ENCODE measurements at places on chromosomes 5 and 9.

DNA sequence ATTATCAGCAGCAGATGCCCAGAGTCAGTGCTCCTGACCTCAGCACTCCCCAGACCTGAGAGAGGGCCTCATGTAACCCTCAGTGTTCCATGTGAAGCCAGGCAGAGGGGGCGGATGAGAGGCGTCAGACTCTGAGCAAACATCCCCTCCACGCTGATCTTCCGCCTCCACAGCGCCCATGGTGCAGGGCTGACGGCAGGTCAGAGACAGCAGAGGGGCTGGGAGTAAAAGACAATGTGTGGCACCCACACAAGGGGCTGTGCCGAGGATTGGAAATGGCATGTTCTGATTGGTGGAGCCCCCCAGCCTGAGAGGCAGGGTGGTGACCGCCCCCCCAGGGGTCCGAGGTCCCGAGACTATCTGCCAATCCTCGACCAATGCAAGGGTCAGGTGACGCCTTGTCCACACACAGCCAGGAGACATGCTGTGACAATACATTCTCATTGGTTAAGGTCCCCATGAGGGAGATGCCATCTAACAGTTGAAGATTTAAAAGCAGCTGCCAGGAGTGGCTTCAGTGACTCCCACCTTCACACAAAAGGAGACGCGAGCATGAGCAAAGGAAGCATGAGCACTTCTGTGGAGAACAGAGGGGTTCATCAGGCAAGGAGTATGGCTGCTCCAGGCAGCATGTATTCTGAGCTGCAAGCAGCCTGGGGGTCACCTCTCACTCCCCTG, 19.3 kb upstream of the SLC25A51 start:
- DNase-seq, result no peak

- DNase-seq, result no peak
Observed at GRCh38 chr9:134123764-134124128, 12.1 kb upstream of the WDR5 start.

- no peak for DNase-seq
Observed at GRCh38 chr5:123814801-123815470, 303.0 kb downstream of the CSNK1G3 start.

GRCh38 chr5:493119-493701, 31.0 kb downstream of the SLC9A3 start:
- DNase-seq, result no peak

GRCh38 chr9:91900055-91900796, 49.8 kb downstream of the ROR2 start:
- DNase-seq, result no peak

- no peak for DNase-seq
Observed at GRCh38 chr5:30267026-30267425, 926.5 kb upstream of the CDH6 start.

DNA sequence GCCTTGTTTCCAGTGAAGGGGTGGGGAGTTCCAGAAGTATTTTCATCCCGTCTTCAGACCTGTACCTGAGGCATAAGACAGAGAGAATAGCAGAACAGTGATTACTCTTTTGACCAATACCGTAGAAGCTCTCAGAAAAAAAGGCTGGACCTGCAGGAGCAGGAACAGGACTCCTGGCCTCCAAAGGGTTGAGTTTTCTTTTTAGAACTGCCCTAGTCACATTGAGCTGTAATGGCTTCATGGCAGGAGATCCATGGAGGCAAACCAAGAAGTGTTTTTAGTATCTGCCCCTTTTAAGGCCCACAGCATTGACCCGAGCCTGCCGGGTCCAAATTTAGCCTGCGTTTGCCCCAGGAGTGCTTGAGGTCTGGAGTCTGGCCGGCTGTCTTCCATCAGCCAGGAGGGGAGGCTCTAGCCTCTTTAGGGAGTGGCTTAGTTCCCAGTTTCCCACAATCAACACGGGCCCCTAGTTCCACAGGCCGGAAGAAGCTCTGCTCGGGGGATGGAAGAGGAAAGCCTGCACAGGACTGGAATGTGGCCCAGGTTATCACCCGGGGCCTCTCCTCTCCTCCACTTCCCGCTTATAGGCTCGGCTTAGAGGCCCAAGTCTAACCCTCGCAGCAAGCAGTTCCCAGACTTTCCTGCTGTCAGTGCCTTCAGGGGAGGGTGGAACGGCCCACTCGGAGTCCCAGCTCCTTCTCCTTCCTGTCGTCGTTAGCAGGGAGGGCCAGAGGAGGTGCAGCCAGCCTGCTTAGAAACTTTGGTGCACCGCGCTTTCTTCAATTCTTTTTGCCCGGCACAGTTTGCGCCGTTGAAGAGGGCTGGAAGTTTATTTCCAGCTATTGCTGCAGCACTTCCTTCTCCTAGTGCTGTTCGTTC, 80.7 kb downstream of the C9orf152 start:
- DNase-seq, result no peak

- DNase-seq, result peak; percentile 56
Observed at GRCh38 chr9:129676975-129677374, 11.5 kb downstream of the PRRX2 start.

DNA sequence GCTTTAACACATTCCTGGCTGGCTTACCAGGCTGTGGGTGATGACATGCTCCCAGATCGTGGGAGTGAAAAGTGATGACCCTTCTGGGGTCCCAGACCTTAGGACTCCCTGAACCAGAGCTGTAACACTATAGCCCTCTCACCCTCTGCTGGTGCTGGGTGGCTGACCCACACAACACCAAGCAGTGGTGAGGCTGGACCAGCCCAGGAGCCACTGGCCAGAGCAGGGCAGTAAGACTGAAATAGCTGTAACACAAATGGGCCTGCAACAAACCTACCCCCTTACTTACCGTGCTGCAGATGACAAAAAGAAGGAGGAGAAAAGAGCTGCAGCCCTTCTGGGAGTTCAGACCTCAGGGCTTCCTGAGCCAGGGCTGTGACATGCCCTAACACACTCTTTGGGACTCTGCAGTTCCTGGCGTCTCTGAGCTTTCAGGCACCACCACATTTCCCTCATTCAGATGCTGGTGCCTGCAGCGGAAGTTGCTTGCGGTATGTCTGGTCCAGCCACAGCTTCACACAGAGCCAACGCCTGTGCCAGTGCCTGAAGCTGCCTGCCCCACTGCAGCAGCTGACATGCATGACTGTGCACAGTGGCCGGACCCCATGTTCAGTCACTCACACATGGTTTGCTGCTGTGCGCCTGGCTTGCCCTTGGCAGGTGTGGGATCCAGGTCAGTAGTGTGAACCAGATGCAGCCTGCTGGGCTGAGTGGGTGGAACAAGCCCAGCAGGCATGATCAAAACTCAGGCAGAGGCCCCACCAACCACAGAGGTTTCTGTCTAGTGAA, 1247.4 kb downstream of the EFNA5 start:
- DNase-seq, result no peak

DNA sequence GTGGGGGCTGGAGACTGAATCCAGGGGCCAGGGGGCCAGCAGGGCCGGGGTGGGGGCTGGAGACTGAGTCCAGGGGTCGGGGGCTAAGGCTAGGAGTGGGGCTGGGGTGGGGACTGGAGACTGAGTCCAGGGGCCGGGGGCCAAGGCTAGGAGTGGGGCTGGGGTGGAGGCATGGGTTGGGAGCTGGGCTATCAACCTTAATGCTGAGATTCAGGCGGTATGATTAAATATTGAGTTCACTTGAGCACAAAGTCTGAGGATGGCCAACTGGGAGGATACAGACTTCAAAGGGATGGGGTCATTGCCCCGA, 17.0 kb upstream of the LRRC14B start:
- DNase-seq, result no peak

GRCh38 chr9:114372921-114373448, 14.8 kb downstream of the AKNA start:
- no peak for DNase-seq

DNA sequence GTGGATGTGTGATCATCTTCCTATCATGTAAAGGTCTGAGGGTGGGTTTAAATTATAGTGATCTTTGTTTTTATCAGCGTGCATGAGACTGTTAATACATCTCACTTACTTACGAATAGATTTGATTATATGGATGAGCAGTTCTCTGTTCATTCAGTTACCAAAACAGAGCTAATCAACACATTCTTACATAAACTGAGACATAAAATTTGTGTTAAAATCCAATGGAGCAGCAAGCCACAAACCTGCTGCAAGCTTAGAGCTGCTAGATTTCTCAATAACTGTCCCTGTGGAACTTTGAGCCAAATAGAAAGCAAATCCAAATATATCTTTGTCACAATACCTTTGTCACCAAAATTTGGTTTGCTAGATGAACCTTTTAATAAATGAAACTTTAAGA, 50.1 kb downstream of the NUDT12 start:
- DNase-seq, result no peak

DNA sequence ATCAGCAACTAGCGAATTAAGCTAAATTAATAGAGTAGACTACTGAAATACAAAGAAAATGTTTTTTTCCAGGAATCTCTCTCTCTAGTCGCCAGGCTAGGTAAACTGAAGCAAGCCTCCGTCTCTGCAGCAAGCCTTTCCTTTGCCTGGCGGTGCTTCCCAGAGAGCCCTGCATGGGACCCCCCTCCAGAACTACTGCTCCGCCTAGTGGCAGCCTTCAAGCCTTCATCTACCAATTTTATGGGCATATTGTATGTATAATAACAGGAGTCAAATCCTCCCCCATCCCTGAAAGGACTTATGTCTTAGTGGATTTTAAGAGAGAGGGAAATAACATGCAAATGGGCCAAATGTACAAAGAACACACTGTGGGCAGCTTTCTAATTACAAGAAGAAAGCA, 241.9 kb downstream of the SAXO1 start:
- no peak for DNase-seq

DNA sequence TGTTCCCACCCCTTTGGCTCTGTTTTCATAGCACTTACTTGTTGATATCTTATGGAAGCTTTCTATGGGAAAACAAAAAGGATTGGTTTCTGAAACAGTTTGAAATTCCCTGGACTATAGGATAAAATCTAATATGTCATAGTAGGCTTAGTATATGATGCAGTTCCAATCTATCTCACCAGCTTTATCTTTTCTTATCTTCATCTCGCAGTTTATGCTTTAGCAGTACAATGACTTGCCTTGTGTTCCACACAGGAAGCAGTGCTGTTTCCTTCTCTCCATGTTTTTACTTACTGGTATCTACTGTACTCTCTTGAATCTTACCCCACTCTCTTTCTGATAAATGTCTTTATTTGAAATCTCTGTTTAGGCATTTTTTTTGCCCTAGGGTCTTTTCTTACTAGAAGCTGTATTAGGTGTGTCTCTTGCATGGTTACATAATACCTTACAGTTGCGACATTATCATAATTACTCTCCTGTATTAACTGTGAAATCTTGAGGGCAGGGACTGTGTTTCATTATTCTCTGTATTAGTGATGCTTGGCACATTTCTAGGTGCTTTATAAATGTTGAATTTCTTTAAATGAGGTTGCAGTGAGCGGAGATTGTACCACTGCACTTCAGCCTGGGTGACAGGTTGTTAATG, 76.3 kb downstream of the FOCAD start:
- DNase-seq, result no peak

DNA sequence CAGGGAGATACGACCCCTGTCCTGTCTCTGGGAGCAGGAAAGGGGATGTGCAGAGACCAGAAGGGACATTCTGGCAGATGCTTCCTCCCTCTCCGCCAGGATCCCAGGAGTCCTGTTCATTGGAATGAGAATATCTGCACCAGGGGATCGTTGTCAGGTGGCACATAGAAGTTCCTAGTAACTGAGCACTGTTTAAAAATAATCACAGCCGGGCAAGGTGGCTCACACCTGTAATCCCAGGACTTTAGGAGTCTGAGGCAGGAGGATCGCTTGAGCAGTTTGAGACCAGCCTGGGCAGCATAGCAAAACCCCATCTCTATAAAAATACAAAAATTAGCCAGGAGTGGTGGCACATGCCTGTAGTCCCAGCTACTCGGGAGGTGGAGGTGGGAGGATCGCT, 12.3 kb downstream of the SARDH start:
- no peak for DNase-seq

DNA sequence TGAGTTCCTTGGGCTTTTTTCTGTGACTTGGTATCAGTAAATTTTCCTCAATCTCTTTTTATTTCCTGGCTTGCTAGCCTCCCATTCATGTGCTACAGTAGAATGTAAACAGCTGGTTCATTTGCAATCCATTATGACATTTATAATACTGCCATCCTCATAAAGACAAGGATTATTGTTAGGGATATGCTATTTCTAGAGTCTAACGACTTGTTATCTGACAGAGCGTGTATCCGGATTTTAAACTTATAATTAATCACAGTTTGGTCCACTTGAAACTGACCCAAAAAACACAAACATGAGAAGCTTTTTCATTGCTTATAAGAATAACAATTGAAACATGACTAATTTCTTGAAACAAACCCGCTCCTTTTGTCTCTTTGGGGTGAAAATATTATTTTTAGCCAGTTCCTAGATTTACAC, 585.8 kb downstream of the TLE4 start:
- DNase-seq, result no peak

DNA sequence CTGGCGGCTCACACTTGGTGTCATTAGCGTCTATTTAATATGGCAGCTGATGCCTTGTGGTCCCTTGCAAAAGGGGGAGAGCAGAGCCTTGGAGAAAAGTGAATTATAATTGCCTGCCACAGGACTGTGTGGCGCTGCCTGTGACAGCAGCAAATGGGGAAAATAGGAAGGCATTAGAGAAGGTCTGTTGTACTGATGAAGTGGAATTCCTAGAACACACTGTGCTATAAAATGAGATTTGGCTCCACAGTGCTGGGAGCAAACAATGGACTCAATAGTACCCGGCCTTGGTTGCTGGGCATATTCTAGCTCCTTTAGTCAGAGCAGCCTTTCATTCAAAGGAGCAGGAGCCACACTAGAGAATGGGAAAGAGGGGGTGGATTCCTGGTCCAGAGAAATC, 21.3 kb downstream of the SEMA6A start:
- DNase-seq, result no peak

GRCh38 chr9:119409552-119409951, 40.3 kb upstream of the BRINP1 start:
- no peak for DNase-seq

- DNase-seq, result no peak
Observed at GRCh38 chr5:6505416-6505755, 56.7 kb downstream of the UBE2QL1 start.

GRCh38 chr5:143559586-143560109, 156.2 kb upstream of the NR3C1 start:
- DNase-seq, result no peak

DNA sequence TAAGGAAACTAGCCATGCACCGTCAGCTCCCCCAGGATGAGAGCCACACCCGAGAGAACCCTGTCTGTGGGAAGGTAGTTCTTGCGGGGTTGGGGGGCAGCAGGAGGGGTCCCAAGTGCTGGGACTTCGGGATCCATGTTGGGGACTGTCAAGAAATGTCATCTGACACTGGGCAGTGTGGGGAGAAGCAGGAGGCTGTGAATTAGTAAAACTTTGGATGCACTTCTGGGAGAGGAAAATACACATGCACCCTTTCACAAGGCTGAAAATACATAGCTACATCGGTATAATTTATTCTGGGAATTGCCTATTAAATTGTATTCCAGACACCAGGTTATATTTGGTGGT, 109.6 kb upstream of the RPS23 start:
- DNase-seq, result no peak
